ENCODE measurements at places on chromosomes 3 and 15.

GRCh38 chr15:45242289-45242688, 9.7 kb upstream of the SLC28A2 start:
- DNase-seq, result no peak

GRCh38 chr3:172687501-172687900, 23.4 kb downstream of the NCEH1 start:
- no peak for DNase-seq

DNA sequence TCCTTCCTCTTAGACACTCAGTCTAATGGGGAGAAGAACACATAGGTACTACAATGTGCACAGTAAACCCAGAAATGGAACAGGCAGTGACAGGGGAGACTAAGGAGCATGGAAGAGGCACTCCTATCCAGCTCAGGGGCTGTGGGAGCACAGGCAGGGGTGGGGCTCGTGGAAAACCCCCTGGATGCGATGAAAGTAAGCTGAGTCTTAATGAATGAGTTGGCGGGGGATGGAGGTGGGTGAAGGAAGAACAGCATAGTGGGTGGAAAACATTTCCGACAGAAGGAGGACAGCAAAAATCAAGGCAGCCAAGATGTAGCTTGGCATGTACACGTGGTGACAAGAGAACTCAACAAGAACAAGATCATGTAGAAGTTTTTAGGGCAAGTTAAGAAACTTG, 33.6 kb upstream of the UBE2E2 start:
- DNase-seq, result no peak

DNA sequence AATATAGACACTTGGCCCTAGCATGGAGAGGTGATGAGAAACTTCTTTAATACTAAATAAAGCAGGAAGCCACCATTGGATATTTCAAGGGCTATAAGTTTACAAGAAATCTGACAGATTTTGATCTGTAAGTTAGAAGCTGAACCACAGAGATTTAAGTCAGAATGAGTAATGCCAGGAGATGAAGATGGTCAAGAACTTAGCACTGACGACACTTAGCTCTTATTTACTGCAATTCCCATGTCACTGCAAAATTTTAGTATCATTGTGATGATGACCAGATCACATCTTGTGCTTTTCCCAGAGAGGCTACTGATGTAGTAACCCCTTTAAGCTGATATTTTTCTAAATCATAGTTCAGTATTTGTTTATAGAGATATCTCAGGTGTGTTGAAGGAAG, 59.4 kb upstream of the CD96 start:
- DNase-seq, result no peak

Data from activated T-cell treated with anti-CD3 and anti-CD28 coated beads for 48 hours (primary cell).